ENCODE measurements at places on chromosomes 11 and 22.

DNA sequence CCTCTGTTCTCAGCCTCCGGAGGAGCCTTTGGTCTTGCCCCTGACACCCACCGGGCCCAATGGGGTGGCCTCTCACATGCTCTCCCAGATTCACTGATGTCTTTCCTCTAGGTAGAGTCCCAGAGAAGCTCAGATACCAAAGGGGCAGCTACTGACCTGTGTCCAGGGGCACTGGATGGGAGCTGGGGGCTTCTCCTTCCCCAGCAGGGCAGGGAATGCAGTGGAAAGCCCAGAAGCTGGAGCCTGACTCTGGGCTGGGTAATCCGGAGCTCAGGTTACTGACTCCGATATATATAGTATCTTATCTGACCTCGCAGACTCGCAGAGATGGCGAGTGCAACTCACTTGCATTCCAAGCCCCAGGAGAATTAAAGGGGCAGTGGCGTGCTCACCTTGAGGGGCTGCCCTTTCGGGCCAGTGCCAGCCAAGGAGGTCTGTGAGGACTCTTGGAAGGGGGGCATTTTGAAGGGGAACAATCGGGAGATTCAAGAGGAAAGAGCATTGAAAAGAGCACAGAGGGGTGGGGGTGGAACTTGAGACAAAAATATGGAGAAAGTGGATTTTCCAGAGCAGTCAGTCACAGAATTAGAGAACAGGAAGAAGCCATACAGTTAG lies 2.5 kb downstream of the USP2 start:
- DNase-seq = no peak

DNA sequence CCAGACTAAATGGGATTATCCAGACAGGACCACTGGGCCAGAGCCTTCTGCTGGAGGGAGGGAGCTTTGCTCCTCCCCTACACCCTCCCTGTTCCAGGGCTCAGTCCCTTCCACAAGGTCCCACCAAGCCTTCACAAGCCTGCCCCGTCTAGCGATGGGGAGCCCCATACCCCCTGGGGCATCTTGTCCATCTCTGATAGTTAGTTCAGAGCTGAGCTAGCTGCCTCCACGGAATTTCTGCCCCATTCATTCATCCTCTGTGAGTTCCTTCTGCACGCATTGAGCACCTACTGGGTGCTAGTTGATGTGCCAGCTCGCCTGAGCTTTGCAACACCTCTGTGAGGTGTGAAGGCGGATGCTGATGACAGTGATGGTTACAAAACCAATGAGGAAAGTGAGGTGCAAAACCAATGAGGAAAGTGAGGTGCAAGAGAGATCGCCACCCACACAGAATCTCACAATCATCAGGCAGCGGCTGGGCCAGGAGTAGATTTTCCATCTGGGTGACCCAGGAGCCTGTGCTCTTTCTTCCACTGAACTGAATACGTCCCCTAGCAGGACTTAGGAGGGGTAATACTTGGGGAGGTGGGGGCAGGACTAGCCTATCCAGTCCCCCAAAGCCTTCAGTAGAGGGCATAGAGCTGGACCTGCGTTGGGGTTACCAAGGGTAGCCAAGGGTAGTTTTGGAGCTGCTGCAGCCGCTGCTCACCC lies 21.5 kb upstream of the CBX7 start:
- no peak for DNase-seq

GRCh38 chr22:21941921-21942320 lies 10.7 kb downstream of the PPM1F start:
- no peak for DNase-seq

DNA sequence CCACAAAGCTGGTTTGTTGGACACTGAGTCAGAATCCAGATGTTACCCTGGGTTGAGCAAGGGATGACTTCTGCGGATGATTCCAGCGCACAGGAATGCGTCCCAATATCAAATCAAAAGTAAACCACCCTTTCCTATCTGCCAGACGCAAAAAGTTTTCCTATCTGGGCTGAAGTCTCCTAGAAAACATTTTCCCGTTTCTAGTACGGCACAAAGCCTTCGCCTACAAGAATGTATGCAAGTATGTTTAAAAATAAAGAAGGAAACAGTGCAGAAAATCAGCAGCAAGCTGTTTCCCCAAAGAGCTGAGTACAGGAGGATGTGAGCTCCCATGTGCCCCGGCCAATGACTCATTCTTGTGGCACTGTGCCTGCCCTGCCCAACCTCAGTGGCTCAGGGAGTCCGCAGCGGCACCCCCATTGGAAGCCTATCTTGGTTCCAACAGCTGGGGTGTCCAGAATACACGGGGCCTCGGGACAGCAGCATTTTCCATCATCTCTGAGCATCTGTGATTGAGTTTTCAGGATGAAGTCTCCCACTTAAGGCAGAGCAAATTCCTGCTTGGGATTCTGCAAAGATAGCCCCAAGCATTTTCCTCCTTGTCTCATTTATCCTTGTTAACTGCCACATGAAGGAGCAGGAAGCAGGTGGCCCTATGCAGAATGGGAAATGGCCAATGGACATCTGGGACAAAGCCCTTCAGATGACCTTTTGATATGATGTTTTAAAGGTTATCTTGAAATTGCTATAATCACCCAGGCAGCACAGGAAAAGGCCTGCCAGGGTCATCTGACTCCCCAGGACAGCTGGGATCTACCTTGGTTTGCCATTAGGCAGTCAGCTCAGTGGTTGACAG lies 17.5 kb downstream of the KCNJ5 start:
- no peak for DNase-seq

- DNase-seq = no peak
These were observed 21.9 kb upstream of the NFRKB start for GRCh38 chr11:129917231-129917630.

DNA sequence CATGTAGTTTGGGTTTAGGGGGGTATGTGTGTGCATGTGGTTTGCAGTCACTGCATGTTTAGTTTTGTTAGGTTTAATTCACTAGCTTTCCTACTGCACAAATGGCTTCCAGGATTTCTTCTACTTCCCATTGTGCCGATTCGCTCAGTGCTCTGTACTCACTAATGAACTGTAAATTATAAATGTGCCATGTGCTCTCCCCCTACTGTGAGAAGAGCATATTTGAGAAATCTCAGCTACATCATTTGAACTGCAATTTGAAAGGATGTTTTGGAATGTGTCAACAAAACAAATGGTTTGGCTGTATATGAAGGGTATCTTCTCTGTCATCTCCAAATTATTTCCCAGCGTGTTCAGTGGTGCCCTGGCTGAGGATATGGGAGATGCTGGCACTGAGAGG lies 28.1 kb downstream of the CYB5R2 start:
- DNase-seq = no peak

DNA sequence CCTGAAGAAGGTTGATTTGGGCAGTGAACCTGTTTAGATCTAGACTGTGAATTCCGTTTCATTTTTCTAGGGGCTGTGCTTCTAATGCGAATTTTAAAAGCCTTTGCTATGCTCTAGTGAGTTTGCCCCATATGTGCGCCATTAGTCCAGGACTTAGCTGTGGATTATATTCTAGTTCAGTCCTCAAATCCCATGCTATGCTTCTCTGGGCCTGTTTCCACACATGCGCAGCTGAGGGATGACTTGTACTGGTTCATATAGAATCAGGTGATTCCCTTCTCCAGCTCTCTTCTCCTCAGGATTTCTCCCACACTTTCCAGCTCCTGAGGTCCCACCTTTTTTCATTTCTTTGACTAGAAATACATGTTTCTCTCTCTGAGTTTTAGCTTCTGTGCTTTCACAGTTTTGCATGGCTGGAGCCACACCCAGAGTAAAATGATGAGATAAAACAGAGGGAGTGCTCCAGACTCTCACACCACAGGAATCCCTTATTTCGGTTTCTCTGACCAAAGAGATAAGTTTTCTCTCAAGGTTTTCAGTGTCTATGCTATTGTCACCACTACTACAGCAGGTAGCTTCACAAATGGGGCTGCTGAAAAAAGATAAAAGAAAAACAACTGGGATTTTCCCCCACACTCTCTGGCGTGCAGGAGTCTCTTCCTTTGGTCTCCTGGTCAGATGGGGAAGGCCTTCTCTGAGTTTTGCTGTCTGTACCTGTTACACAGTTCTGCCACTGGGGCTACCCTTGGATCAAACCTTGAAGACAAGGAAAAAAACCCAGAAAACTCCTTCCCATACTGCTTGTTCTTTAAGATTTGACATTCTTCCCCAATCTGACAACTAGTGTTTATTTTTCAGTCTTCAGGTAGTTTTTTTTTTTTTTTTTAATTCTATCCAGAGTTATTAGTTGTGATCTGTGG lies 96.2 kb upstream of the TEAD1 start:
- no peak for DNase-seq

- no peak for DNase-seq
These were observed 29.0 kb downstream of the MYH9 start for GRCh38 chr22:36358533-36359469.
